Stimulated activated CD8-positive, alpha-beta memory T cell treated with anti-CD3 and anti-CD28 coated beads, Interleukin-4, amount 100 ng/mL, for 4 hours (primary cell): ENCODE measurements at places on chromosomes 11 and 22.

DNA sequence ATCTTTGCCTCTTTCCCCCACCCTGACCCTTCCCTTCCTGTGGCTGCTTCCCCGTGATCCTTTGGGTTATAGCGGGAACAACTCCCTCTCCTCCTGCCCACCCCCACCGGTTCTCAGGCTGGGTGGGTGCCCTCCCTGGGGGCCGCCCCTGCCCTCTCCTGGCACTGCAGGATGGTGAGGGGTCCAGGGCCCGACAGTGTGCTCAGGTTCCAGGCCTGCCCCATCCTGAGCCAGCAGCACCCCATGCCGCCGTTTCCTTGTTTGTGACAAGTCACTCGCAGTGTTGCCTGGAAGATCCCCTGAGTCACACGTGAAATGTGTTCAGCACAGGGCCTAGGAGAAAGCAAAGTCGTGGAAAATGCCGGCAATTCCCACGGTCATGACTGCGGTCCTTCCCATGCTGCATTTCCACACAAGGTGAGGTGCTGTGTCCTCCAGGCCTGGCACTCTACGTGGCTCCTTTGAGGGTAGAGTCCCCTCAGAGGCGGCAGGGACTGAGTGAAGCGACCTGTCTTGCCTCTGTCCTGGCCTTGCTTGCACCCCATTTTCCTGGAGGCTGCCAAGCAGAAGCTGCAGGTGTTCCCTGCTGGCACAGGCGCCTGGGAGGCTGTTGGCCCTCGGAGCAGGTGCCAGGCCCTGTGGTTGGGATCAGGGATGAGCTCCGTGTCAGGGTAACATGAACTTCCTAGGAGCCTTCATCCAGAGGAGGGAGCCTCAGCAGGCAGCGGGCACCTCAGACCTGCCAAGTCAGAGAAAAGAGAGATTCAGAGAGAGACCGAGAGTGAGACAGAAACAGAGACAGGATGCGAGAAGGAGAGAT is 80.5 kb upstream of the LINC01488 start:
- DNase-seq: no peak

DNA sequence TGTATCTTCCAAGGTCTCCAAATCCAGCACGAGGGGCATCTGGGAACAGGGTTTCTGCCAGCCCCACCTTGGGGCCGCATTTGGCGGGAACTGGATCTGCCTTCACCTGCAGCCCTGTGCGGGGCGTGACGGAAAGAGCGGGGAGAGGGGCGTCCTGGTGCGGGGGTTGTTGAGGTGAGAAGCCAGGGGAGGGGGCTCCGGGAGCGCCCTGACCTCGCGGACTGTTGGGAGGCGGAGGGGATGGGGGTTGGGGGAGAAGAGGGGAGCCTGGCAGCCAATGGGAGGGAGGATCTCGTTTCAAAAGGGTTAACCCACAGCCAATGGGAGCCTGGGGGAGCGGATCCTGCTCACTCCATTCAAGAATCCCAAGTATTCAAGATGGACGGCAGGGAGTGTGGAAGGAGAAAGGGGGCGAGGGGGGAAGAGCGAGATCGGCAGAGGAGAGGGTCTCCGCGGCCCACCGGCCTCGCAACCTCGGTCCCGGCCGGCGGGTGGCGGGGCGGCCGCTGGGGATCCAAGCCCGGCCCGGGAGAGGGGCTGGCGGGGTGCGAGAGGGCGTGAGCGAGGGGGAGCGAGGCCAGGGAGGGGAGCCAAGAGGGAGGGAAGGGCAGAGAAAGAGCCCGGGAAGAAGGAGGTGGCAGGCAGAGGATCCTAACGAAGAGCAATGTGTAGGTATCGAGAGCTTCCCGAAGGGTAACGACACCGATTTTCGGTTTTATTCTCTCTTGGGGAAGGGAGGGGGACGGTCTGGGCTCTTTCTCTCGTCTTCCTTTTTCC is 11.5 kb downstream of the YPEL4 start:
- no peak for DNase-seq

DNA sequence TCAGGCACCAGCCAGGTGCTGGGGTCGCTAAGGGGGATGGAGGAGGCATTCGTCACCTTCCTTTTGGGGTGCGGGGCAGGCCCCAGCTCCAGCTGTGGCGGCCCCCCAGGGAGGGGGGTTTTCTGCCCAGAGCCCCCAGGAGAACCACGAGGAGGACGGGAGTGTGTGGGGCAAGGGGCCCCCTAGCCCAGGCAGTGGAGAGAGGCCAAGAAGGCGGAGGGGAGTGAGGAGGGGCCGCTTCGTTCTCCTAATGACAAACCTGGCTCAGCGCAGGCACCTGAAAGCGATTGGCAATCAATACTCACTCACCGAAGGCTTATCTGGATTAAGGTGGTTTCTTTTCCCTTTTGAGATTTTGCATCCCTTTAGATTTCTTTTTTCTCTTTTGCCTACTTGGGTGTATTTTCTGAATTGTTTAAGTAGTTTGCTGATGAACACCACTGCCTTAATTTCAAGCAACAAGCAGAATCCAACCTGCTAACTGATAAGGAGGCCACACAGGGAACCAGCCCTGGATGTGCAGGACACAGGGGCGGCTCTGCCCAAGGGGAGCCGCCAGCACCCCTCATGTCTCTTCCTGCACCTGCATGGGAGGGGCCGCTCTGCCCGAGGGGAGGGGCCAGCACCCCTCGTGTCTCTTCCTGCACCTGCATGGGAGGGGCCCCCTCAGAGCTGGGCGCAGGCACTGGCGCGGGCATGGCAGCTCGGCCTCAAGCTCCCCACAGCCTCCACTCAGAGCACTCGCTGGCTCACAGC is 122.3 kb downstream of the BRD1 start:
- DNase-seq: no peak

DNA sequence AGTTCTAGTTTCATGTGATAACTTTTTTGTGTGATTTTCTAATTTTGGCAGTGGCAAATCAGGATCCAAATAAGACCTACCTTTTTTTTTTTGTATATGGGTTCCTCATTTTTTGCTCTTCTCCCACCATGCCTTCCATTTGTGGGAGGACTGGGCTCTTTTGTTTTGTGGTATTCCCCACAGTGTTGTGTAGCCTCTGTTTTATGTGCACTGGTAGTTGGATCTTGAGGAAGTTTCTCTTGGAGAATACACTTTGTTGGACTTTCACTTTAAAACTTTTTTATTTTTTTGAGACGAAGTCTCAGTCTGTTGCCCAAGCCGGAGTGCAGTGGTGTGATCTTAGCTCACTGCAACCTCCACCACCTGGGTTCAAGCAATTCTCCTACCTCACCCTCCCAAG is 39.7 kb downstream of the PPP6R3 start:
- no peak for DNase-seq

- DNase-seq: no peak
These were observed 1.4 kb downstream of the TSPAN4 start for GRCh38 chr11:843818-844692.

DNA sequence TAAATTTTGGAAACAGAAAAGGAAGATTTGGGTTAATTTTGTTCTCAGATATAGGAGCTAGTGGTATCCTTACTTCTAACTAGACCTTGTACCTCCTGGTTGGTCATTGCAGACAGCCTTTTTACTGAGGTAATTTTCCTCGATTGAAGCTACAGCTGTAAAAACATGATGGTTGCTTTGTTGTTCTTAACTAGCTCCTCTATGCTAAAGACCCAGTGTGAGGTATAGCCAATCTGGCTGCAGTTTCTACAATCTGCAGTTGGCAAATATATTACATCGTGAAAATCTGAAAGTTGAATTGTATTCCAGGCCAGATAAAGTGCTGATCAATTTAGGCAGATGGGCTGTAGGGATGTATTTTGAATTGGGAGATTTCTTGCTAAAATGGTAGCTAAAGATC is 116.5 kb downstream of the AASDHPPT start:
- no peak for DNase-seq

- DNase-seq: no peak
These were observed 54.1 kb downstream of the LDLRAD3 start for GRCh38 chr11:35997902-35998520.

- no peak for DNase-seq
These were observed 29.2 kb downstream of the MN1 start for GRCh38 chr22:27772081-27772983.

DNA sequence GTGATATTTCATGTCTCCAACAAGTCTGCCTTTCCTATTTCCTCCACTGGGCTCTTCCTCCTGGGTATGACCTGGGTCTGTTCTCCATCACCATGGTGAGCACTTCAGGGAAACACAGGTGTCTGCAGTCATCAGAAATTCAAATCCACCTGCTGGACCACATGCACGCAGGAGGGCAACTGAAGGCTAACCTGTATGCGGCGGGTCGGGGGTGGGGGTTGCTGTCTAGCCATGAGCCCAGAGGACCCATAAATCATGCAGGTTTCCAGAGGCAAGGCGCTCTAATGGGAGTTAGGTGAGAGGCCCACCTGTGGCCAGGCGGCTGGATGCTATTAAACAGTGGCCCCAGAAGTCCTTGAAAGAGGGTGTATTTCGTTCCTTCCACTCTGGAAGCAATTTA is 11.1 kb upstream of the PAMR1 start:
- no peak for DNase-seq

DNA sequence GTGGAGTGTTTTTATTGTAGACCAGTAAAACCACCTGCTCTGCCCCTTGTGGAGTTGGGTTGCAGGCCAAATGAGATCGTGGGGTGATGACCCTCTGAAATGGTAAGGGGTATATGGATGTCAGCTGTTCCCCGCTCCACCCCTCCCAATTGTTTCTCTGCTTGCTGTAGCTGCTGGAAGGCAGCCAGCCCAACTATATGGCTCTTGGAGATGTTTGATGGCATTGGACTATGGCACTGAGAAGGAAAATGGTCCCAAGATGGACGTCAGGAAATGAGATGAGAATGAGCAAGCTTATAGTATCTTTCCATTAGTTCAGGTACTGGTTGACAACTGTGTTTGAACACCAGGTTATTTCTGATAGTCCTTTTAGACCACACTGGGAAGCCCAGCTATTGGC is 94.8 kb upstream of the SORL1-AS1 start:
- no peak for DNase-seq

DNA sequence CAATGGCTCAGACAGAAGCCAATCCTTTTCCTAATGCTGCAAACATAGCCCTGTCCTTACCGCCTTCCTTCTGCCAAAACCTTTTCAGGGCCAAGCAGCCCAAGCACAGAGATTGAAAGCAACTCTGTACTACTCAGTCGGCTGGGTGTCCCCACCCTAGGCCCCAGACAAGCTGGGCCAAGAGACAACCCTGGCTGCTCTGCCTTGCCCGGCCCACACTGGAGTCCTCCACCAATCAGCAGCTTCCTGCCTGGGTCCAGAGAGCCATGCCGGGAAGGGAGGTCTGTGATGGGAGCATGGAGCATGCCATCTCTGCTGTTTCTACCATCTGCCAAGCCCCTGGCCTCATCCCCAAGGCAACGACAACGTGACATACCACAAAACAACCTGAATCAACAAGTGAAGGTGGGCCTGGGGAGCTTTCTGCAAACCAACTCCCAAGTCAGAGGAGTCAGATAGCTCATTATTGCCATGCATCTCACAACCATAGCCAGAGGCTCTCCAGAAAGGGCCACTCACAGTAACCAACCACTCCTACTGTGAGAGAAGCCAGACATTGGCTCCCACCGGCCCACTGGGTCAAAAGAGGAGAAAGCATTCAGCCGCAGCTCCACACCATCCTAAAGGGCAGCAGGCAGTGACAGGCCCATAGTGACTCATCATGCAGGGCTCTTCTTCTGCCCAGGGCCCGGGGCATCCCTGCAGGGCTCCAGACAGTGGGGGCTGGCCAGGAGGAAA is 18.2 kb downstream of the PATZ1 start:
- no peak for DNase-seq

DNA sequence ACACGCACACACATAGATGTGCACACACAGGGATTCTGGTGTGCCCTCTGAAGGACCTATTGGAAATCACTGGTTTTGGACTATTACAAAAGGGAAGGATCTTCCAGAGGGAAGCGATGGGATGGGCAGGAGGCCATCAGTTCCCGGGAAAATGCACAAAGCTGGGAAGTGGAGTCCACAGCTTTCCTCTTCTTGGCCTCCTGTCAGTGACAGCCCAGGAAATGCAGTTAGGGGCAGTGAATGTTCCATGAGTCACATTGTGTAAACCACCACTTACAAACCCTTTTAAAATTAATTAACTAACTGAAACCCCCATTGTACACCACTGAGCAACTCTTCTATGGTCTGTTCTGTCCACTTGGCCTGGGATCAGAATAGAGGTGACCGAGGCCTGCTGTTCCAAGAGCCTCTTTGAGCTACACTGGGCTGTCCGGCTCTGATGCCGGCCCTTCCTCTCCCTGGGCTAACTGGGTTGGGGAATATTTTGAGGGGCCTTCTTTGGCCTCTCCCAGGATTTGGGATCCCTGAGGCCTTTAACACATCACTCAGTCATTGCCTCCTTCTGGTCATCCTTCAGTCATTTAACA is 137.7 kb downstream of the FEZ1 start:
- DNase-seq: no peak

DNA sequence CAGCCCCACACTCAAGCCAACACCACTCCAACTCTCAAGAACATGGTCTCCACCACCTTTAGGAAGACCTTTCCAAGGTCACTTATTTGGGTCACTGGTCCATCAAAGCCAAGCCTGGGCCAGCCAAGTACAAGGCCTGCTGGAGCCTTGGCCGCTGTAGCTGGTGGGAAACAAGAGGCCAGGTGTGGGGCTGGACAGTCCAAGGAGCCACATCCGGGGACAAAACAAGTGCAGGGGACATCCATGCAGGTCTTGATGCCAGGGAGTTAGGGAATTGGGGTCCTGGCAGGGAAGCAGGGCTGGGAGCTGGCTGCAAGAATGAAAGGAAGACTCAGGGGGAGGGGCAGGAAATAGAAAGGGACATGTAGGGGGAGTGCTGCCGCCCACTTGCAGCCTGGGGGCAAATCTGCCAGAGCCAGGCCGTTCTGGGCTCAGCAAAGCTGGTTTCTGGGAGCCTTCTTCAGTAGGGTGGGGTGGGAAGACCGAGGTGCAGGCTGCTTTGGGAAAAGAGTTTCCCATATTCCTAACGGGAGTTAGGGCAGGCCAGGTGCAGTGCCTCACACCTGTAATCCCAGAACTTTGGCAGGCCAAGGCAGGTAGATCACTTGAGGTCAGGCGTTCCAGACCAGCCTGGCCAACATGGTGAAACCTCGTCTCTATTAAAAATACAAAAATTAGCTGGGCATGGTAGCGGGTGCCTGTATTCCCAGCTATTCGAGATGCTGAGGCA is 69.5 kb upstream of the ATXN10 start:
- DNase-seq: no peak

- no peak for DNase-seq
These were observed 21.1 kb downstream of the MPPED1 start for GRCh38 chr22:43432883-43433415.

- no peak for DNase-seq
These were observed 23.0 kb downstream of the C22orf23 start for GRCh38 chr22:37930270-37930951.

GRCh38 chr22:46131151-46131587 is 19.2 kb upstream of the PPARA start:
- no peak for DNase-seq

GRCh38 chr22:44192816-44193534 is 12.2 kb downstream of the PARVG start:
- DNase-seq: no peak
